Stimulated activated CD8-positive, alpha-beta memory T cell treated with anti-CD3 and anti-CD28 coated beads, Interleukin-7, amount 100 ng/mL, for 1 hour (primary cell): ENCODE measurements at places on chromosomes 1 and 21.
A peak's percentile ranks its signal among the peaks of the same experiment; 100 is the strongest.

GRCh38 chr1:93468662-93469061, 20.7 kb downstream of the FNBP1L start:
- DNase-seq = no peak

GRCh38 chr1:205438213-205439158, 16.6 kb upstream of the LEMD1 start:
- no peak for DNase-seq

GRCh38 chr1:13462682-13463081, 51.1 kb downstream of the LRRC38 start:
- DNase-seq = no peak

GRCh38 chr21:16633831-16634459, 878.9 kb upstream of the CXADR start:
- DNase-seq = no peak

- DNase-seq = no peak
These were observed 61.8 kb upstream of the SYT6 start for GRCh38 chr1:114215436-114215835.

DNA sequence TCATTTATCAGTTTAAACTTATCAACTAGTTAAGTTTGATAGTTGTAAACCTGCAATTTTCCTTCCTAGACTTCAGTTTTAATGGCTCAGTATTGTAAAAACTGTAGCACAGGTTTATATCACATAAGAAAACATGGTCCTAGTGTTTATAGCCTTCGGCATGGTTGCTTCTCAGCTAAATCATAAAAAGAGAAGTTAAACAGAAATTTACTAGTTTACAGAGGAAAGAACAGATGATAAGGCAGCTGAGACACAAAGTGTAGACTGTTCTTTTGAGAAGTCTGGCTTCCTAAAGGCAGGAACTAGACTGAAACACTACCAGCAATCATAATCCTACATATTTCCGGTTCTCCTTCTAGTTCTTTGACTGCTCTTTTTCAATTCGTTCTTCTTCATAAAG, 39.8 kb downstream of the WNT2B start:
- no peak for DNase-seq

DNA sequence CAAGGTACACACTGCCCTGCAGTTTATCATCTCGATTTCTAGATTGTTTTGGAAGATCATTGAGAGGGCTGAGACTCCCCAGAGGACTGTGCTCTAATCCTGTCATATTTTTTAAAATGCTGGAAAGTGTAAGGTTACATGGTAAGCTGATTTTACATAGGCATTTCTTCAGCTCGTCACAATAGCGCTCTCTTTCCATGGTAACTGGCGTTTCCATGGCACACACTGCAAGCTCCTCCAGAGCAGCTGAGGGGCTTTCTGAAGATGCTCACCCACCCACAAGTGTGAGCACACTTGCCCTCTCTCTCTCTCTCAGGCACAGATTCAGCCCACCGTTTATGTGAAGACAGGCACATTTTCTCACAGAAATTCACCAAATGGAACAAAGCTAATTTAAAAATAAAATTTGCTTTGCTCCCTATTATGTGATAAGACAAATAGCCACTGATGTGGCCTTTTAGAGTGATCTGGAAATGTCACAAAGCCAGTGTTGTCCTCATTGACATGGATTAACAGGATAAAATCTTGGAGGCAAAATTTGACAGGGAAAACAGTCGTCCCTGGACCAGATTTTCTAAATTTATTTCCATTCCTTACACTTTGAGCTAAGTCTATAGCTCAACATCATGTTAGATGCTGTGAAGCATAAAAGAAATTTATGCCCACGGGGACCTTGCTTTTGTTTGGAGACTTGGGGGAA, 421.5 kb downstream of the RWDD3 start:
- no peak for DNase-seq

GRCh38 chr1:118243269-118243668, 58.2 kb upstream of the SPAG17 start:
- no peak for DNase-seq

DNA sequence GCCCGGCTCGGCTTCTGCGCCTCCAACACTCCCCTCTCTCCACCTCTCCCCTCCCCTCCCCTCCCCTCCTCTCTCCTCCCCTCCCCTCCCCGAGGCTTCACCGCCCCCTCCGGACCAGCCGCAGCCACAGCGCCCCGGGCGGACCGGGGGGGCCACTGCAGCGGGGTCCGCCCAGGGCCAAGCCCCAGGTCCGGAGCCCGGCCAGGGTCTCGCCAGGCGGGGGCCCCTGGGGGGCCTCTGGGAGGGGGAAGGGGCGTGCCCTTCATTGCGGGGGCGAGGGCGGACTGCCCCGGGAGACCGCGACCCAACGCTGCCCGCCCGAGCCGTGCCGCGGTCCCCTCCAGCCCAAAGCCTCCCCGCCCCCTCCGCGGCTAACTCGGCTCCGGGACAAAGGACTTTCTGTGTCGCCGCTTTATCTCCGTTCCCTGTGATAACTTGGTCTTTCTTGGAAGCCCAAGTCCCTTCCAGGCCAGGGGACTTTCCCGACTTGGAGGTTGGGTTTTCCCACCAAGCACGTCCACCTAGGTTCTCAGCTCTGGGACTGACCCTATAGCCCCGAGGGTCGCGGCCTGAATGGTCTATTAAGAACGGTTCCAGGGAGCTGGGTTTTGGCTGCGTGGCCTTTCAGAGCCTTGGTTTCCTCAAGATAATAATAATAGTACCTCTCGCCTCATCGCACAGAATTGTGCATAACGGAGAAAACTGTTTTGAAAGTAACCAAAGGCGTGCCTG, at the start of gene UBQLN4:
Gene UBQLN4, minus strand, starts transcription at position 31 of the 732 bp plus-strand sequence. CDS start 97 bp downstream, outside the sequence.
- DNase-seq = peak; percentile 66

- no peak for DNase-seq
These were observed 62.7 kb upstream of the IPO9 start for GRCh38 chr1:201766131-201766866.

DNA sequence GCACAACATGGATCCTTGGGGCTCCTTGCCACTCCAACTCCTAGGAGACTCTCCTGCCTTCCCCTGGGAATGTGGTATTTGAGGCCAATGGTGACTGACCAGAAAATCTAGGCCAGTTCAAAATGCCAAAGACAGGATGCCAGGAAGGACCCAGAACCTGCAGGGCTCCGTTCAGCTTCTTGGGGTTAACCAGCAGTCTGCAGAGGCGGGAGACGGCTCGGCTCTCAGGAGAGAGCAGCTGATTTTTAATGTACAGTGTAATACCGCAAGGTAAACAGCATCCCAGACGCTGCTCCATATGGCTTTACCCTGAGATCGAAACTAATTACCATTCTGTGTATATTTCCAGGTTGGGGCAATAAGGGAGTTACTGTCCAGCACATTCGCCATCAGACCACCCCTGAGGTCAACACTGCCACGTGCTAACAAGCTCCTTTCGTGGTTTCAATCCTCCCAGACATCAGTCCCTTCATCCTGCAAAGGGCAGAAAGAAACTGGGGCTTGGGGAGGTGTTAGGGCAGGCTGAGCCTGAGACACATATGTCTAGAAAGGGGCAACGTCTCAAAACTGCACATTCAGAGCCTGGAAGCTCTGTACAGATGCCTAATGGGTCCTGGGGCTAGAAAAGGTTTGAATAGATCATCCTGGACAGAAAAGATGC, 16.7 kb downstream of the ITPKB start:
- no peak for DNase-seq

- DNase-seq = no peak
These were observed 22.8 kb upstream of the LYPLAL1 start for GRCh38 chr1:219150913-219151312.

DNA sequence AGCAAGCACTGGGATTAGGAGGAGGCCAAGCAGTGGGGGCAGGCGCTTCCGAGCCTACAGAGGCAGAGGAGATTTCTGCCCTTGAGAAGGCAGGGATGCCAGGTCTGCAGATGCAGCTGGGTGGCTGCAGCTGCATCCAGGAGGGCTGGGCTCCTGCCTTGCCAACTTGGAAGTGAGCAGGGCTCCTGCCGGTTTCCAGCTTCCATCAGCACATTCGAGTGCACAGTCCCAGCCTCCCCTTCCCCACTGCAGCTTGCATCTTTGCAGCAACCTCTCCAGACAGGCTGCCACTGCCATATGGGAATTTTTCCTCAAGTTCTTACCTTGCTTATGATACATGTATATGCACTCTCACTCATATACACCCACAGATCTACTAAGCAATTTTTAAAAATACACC, 1234.3 kb upstream of the B3GALT2 start:
- no peak for DNase-seq

DNA sequence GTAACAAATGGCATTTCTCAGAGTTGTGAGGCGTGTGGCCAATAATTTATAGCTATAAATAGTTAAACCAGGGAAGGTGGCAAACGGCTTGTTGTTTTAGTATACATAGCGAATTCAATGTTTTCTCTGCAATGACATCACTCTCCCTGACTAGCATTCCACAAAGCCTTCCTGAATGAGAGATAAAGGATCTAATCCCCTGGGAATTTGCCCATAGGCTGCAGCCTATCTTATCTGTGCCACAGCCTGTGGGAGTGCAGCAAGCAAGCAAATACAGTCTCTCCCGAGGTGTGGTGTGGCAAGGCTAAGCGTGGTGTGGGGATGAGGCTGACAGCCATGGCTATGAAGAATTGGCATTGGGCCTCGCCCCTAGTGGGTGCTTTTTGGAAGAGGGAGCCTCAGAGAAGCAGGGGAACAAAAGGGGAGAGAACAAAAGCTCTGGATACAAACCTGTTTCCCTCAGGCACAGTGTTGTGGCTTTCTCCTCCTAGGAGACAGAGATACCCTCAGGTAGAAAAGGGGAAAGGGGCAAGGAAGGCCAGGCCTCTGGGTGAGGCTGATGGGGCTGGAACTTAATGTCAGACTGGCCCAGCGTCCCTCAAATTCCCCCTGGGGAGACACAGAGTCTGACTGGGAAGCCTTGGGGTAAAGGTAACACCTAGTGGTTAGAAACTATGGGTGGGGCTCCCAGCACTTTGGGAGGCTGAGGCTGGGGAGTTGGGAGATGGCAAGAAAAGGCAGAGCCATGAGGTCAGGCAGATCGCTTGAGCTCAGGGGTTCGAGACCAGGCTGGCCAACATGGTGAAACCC, 8.9 kb downstream of the TAGLN2 start:
- no peak for DNase-seq

DNA sequence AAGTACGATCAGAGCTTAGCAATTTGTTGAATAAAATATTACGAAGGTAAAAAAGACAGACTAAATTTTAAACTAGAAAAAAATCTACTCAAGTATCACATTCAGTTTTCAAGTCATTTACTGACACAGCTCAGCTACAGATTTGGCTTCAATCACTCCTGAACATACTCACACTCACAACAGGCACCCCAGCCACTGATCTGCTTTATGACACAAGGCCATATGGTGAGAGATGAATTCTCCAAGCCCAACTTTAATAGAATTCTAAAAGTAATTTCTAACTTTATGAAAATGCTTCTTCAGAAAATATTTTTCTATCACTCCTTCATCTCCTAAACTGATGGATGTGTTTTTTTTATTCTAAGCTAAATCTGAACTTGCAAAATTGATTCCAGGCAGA, 337.1 kb downstream of the HHIPL2 start:
- DNase-seq = no peak

DNA sequence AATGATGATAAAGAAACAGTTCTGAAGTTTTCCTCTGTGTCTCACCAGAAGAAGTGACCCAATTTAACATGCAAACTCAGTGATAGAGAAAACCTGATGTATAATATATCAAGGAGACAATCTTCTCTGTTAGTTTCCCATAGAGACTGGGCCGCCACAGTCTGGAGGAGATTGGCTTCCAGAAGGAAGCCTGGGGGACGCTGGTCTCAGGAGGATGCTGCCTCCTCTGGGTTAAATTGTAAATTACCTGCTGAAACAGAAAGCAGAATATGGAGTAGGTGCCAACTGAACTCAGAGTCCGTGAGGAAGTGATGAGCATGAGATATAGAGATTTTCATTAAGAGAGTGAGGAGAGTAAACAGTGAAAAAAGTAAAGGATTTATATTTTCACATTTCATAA, 15.8 kb downstream of the OR14I1 start:
- no peak for DNase-seq

DNA sequence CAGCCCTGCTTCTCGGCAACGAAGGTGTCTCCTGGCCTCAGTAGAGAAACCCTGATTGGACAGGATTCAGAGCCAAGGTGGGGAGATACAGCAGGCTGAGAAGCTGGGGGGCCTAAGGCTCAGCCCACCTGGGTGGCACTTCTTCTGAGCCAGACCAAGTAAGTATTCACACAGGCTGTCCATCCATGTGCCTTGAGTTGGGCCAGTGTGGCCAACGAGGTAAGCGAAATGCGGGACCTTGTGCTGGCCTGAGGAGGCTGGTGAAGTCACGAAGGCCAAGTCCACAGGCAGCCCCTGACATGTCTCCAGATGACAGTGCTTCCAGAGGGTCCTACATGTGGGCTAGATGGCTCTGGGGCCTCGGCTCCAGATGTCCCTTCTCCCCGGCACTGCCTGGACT, 91.4 kb downstream of the ITPKB start:
- no peak for DNase-seq

- DNase-seq = no peak
These were observed 450.8 kb downstream of the KIF26B start for GRCh38 chr1:245605480-245606156.

- DNase-seq = no peak
These were observed 8.9 kb downstream of the COL9A2 start for GRCh38 chr1:40308036-40308727.

DNA sequence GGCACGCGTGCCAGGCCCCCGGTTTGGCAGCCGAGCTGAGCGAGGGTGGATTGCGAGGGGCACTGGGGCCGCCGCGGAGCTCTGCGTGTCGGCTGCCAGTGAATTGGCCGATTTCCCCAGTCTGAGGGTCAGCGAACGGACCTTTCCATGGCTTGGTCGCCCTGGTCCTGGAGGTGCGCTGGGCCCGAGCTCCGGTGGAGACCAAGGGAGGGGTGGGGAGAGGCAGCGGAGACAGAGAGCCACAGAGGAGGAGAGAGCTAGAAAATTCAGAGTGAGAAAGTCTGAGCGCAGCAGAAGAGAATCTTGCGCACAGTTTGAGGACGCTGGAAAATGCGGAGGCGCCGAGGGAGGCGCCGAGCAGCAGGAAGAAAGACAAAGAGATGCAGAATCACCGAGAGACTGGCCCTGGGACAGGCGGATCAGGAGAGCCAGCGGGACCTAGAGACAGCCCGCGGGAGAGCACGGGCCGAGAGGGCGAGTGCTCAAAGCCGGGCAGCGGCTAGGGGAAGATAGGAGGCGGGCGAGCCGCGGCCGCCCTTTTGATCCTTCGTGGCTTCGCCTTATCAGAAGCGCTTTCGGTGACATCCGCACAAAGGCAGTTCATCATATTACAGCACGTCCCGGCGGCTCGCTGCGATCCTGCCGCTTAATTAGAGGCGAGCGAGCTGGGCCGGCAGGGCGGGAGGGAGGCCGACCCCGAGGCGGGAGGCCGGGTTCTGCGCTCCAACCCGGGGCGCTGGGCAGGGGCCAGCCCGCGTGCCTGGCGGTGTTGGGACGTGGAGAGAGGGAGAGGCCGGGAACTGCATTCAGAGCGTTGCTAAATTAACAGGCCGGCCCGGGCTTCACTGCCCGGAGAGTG, 12.7 kb downstream of the PAX7 start:
- DNase-seq = no peak
